ENCODE measurements at places on chromosomes 5 and 9.

GRCh38 chr5:172007175-172008110, 1.0 kb upstream of the FBXW11 start:
- no peak for DNase-seq

- no peak for DNase-seq
These were observed 51.4 kb upstream of the COL15A1 start for GRCh38 chr9:98892288-98892687.

DNA sequence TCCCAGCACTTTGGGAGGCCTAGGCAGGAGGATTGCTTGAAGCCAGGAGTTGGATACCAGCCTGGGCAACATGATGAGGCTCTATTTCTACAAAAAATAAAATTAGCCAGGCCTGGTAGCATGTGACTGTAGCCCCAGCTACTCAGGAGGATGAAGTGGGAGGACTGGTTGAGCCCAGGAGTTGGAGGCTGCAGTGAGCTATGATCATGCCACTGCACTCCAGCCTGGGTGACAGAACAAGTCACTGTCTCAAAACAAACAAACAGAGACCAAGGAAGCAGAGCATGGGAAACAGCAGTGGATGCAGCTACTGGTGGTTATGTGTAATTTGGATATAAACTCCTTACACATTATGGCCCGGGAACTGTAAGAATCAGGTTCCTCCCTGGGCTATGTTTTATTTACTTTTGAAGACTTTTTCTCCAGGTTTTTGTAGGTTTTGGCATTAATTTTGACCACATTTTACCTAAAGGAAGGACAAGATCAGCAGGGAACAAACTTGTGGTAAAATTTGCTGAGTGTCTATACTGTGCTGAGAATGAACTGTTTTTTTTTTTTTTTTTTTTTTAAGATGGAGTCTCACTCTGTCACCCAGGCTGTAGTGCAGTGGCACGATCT, 8.3 kb downstream of the KIF2A start:
- no peak for DNase-seq

- DNase-seq = no peak
These were observed 82.1 kb upstream of the ALDH1A1 start for GRCh38 chr9:73034962-73035361.

- no peak for DNase-seq
These were observed 7.4 kb upstream of the SLC2A8 start for GRCh38 chr9:127389381-127390247.

Data from posterior vena cava (tissue), 2 donors.